Fibroblast of skin of left biceps (primary cell): ENCODE measurements at places on chromosomes 6 and 20.

GRCh38 chr6:118678866-118679265 lies 27.5 kb upstream of the CEP85L start:
- DNase-seq, result no peak

DNA sequence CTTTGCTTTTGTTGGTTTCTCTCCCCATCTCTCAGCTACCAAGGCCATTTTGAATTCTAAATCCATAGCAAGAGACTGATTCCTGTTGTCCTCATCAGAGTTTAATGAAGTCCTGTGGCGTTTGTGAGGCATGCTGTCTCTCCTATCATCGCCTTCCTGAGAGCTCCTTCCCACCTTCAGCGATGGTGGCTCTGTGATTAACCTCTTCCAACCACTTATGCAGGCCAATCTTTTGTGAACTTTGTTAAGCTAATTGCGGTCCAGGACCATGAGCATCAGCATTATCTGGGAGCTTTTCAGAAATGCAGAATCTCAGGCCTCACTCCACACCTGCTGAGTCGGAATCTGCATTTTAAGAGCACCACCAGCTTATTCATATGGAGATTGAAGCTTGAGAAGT lies 272.5 kb upstream of the CDYL start:
- no peak for DNase-seq

DNA sequence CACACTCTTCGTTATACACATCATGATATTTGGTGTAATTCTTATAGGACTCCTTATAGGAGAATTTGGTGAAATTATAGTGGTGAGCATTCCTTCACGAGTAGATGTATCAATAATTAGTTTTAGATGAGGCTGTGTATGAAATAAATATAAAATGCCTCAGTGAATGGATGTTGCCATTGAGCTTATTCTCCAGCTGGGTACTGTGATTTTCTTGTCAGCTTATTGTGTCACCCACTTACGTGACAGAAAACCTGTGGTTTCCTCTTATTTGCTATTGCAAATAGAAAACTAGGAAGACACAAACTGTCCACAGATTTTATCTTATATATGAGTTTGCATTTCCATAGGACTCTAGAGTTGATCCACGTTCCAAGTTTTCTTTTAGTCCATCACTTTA lies 439.9 kb upstream of the RNF217 start:
- DNase-seq, result no peak

DNA sequence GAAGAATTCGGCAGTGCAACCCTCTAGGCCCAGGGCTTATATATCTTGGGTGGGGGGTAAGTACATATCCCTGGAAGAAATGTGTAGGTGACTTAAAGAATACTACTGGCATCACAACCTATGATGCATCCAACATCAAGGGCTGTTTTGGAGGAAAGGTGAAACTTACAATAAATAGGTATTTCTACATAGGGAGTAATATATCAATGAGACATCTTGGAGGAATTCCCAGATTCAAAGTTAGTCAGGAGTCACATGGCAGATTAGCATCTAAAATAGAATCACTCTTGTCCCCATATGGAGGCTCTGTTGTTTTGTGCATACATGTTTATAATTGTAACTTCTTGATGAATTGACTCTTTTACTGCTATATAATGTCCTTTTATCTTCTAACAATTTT lies 375.5 kb downstream of the PAX1 start:
- DNase-seq, result no peak

GRCh38 chr6:144474904-144475303 lies 189.8 kb downstream of the UTRN start:
- no peak for DNase-seq

DNA sequence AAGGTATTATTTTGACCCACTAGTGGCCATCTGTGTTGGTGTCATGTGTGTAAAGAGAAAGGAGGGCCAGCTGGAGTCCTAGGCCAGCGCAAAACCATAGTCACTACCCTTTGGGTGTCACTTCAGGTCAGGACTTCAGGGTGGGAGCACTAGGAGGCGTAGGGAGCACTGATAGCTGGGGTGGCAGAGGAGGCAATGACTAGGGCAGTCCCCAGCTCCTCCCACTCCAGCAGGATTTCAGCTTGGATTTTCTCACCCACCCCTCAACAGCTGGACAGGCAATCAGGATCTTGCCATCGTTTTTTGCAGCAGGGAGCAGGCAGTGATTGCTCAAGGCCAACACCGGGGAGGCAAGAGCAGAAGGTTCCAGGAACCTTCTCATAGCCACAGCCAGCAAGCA lies 4.2 kb upstream of the HLA-DOA start:
- no peak for DNase-seq

DNA sequence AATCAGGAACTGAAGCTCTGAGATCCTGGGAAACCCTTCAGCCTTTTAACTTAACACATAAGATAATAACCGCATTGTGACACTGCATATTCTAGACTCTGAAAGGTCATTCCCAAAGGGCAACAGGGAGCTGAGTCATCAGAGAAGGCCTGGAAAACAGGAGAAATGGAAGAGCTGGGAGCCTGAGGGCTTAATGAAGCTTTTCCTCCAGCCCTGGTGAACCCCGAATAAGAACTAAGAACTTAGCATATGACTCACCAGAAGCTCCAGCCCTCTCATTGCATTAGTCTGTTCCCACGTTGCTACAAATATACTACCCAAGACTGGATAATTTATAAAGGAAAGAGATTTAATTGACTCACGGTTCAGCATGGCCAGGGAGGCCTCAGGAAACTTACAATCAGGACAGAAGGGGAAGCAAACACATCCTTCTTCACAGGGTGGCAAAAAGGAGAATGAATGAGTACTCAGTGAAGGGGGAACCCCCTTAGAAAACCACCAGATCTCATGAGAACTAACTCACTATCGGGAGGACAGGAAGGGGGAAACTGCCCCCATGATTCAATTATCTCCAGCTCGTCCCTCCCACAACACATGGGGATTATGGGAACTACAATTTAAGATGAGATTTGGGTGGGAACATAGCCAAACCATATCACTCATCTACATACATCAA lies 648.5 kb downstream of the TFAP2A start:
- DNase-seq, result no peak

- no peak for DNase-seq
Observed at GRCh38 chr6:146300521-146300920, 243.1 kb upstream of the RAB32 start.

GRCh38 chr20:55353206-55353605 lies 652.1 kb downstream of the CBLN4 start:
- peak; percentile 40 for DNase-seq

GRCh38 chr20:49315580-49315979 lies 37.7 kb upstream of the ZNFX1 start:
- no peak for DNase-seq

GRCh38 chr6:76166874-76167273 lies 94.4 kb upstream of the IMPG1 start:
- no peak for DNase-seq

GRCh38 chr20:2888224-2888955 lies 15.1 kb downstream of the PTPRA start:
- no peak for DNase-seq
